Right renal cortex interstitium (tissue), 3 donors: ENCODE measurements at places on chromosomes 2 and 18. TPM values are rescaled to one million over a fixed set of nuclear protein-coding genes. Genes with fewer than 3 reads are reported as not detected.

DCDC2C gene
- polyA plus RNA-seq, result not detected

CFAP210 gene
- 3.4 TPM for polyA plus RNA-seq

PRSS56 gene
- not detected for polyA plus RNA-seq

C2orf66 gene
- 0.35 TPM for polyA plus RNA-seq

SERPINB3 gene
- 0.12 TPM for polyA plus RNA-seq
